ENCODE measurements at places on chromosomes 4 and X.

DNA sequence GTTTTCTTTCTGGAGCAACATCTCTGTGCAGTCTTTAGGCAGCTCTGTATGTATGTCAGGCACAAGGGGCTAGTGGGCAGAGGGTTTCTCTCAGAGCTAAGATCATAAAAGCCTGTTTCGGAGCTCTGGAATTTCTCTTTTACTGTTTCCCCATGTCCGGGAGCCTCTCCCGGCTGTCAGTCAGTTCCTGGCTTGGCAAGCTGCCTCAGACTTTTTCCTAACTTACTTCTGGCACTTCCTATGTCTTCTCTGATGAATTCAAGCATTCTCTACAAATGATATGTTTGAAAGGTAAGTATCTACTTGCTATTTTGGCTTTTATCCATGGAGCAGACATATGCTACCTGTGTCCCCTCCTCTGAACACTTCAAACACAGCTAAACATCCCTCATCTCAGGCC is 129.3 kb upstream of the PGRMC2 start:
- no peak for DNase-seq

GRCh38 chrX:24774650-24775049 is 80.9 kb downstream of the POLA1 start:
- no peak for DNase-seq

GRCh38 chr4:187417721-187418120 is 577.9 kb upstream of the ZFP42 start:
- DNase-seq: no peak

DNA sequence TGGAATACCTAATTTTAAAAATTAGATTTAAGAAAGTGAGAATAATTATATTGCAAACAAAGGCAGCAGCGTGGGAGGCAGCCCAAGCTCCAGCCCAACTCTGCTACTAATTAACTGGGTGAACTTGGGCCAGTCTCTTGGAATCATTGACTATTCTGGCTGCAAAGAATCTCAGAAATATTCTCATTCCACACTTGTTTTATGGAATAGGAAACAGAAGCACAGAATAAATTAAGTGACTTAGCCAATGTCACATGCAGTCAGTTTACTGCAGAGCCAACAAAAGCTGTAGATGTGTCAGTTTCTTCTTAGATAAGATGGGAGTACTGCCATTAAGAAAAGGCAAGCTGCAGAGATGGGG is 132.6 kb upstream of the FAM9B start:
- DNase-seq: no peak

GRCh38 chr4:156977435-156978160 is 6.0 kb upstream of the PDGFC start:
- DNase-seq: peak; percentile 5

DNA sequence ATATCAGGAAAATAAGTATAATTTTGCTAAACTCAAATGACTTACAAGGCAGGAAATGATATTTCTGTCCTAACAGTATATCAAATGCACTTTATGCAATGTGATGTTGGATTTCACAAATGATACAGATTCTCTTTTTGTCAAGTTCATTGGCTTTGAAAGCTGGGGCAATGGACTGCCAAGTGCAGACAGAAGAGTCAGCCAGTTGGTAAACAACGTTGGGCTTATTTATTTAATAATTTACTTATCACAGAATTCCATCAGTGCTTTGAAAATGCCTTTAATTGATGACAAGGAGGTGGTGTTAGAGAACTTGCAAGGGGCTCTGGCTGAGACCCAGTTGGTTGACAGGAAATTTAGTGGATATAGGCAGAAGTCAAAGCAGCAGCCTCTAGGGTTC is 79.9 kb upstream of the ADGRG2 start:
- DNase-seq: no peak

DNA sequence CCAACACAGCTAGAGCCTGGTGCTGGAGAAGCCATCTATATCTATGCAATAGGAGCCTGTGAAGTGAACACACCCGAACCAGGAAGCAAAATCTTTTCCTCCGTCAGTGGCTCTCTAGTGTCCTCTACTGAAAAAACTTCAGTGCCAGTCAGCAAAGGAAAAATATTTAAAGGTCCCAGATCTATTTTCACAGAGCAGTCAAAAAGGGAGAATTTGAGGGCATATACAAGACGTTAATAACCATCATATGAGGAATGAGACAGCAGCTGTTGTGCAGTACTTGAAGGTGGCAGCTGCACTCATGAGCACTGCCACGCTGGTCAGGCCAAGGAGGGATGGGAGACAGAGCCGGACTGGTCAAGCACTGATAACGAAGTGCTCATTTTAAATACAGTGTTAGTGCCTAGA is 14.4 kb downstream of the MCUB start:
- no peak for DNase-seq
